NCI-H524 (cell line): ENCODE measurements at places on chromosomes 3 and 15.
A peak's percentile ranks its signal among the peaks of the same experiment; 100 is the strongest.

- DNase-seq, result no peak
Observed at GRCh38 chr15:48147358-48147757, 26.6 kb downstream of the SLC24A5 start.

DNA sequence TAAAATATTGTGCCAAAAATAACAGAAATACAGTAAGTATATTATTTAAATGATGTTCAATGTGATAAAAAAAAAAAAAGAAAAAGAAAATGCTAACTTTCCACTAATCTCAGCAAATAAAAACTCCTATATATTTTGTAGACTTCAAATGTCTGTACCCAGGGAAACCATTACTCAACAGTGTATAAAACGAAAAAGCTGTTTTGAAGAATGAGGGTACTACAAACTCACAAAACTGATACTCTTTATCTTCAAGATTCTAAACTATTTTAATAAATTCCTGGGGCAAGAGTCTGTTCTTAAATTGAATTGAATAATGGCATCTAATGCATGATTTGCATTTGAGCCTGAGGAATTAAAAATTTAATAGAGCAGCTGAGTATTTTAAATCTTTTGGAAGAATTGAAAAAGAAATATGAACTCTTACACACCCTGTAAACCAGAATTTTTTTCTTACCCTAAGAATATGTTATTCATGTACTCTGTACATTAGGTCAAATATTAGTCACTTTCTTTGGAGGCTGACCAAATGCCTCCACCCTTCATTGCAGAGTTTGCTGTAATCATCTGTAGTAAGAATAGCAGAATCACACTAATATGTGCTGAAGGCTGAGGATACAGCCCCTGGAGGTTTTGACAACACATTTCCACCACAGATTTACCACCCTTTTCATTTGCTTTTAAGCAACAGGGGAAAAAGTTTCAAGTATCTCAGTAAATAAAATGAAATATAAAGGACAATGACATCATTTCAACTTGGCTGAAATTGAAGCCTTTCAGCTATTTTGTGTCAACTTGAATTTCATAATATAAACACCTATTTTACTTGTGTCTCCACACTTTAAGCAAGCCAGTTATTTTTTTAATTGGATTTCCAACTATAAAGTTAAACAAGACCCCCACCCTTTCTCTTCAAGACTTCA, 79.7 kb downstream of the FBN1 start:
- no peak for DNase-seq

DNA sequence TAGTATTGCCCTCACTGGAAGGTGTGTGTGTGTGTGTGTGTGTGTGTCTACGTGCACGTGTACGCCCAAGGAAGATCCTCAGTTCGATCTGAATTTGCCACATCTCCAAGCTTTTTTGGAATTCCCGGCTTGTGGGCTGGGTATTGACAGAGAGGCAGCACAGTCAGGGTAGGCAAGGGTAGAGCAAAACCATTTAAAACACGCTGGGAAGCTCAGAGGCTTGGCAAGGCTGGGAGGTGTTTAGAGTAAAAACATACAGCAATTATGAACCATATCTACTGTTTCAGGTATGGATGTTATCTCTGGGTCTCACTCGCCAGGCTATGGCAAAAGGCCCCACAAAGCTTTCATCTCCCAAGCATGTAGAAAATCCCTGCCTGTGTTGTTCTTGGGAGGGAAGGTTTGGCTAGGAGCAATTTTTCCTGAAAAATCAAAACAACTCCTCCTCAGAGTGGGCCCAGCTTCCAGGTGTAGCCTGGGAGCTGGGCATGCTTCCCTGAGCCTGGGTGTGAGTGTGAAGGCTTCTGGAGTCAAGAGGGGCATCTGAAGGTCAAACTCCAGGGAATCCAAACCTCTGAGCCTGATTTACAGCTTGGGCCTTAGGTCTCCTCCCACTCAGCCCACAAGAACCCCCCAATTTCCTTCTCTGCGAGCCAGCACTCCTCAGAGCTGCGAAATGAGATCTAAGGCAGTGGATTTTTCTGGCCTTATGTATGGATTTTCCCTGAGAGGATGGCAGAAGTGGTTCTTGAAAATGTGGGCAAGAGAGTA, 244.8 kb upstream of the TPRG1 start:
- DNase-seq, result no peak

- no peak for DNase-seq
Observed at GRCh38 chr3:134797057-134797740, 2.1 kb downstream of the EPHB1 start.

DNA sequence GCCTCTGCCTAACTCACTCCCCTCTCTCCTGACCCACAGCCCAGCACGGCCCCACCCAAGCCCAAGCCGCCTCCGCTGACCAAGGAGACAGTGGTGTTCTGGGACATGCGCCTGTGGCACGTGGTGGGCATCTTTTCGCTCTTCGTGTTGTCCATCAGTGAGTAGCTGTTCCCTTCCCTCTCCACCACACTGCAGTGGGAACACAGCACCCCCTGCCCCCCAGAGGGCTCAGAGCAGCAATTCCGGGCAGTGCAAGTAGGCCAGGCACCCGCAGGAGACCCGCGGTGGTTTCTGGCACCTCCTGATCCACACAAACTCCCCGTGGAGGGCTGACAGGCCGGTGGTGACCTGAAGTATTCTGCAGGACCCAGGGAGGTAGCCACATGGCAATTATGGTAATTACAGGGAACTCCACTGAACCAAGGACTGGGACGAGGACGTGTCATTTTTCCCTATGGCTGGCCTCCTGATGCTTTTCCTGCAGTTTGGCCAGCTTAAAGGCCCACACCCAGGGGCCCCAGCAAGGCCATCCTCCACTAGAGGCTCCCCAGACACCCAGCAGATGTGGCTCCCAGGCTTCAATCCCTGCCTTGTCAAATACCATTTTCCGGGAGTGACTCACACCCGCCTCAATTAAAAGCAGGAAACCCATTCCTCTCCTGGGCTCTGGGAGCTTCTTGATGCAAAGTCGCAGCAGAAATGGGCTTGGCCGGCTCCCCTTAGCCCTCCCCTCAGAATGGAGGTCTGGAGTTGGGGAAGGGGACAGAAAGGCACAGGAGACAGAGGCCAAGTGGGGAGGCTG, 4.8 kb downstream of the TMIE start:
- DNase-seq, result no peak

DNA sequence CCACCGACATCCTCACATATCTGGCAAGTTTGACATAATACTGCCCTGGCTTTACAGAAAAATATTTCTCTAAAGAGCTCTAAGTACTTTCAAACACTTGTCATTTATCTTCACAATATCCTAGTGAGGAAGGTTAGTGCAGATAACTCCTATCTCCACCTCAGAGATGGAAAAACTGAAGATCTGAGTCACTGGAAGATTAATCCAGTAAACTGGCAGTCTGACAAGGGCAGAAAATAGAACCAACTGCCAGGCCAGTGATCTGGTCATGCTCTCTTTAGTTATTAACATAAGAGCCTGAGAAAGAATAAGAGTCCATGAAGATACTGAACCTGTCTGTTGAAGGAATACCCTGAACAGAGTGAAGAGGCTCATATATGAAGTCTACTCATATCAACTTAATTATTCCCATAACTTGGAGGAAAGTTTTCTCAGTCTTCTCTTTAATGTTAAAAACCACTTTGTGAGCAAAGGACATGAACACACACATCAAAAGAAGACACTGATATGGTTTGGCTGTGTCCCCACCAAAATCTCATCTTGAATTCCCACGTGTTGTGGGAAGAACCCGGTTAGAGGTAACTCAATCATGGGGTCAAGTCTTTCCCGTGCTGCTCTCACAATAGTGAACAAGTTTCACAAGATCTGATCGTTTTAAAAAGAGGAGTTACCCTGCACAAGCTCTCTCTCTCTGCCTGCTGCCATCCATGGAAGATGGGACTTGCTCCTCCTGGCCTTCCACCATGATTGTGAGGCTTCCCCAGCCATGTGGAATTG, 61.4 kb downstream of the GOLIM4 start:
- DNase-seq, result no peak

GRCh38 chr3:66492071-66492470, 8.8 kb downstream of the LRIG1 start:
- DNase-seq, result no peak

DNA sequence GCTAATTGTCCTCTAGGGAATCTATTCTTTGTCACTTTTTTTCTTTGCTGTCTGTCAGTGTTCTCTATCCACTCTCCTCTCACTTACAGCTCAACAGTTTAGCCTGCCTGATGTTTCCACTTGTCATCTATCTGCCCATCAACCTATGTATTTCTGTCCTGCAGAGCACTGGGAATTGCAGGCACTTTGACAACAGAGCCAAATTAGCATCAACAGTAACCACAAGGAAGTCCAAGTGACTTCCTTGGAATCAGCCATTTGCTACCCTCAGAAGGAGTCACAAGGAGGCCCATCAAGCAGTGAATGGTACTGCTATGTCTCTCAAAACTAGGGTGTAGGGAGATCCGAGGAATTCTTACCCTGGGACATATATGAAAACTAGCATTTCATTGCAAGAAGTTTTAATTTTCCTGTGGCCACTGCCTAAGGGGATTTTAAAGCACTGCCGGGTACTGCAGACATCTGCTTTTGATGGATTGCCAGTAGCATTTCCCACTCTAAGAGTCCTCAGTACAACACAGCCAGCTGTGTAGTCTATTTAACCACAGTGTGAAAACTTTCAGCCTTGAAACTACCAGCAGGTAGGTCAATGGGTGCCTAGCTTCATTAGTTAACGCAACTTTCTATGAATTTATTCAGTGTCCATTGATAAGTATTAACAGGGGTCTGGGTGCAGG, 898.8 kb downstream of the NTRK3 start:
- peak; percentile 41 for DNase-seq

GRCh38 chr3:114319453-114319852, 25.6 kb downstream of the TIGIT start:
- peak; percentile 95 for DNase-seq

DNA sequence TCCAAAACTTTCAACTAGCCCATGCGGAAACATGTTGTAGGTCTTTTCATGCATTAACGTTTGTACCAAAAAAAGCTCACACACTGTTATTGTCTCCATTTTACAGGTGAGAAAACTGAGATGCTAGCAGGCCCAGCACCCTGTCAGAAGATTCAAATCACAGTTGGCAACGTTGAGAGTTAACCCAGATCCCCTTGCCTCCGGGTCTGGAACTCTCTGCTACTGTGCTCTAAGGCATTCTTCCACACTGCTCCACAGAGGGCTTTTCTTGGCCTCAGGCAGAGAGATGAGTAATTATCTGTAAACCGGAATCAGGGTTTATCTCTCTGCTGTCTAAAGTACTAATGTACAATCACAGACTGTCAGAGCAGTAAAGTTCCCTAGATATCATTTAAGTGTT, 186.0 kb upstream of the LPP start:
- DNase-seq, result no peak
